CD14-positive monocyte (primary cell): ENCODE measurements at places on chromosomes 4 and X.

GRCh38 chrX:10045327-10046000 is 78.3 kb downstream of the CLDN34 start:
- DNase-seq, result no peak

DNA sequence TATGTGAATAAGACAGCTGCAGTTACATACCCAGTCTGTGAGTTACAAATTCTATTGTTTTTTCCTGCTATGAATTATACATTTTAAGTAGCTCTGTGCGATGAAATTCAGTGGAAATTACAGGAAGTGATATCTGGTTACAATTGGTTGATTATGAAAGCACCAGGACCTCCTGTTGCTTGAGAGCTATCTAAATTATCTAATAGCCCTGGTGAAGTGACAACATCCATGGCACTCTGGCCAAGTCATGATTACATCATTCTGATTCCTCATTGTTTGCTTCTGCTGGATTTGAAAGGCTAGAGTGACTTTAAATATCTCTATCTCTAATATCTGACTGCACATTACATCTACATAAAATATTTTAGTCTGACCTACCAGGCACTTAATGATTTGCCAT is 515.0 kb downstream of the CFAP47 start:
- DNase-seq, result no peak

GRCh38 chr4:10063544-10064300 is 42.4 kb upstream of the SLC2A9 start:
- DNase-seq, result peak; percentile 81

DNA sequence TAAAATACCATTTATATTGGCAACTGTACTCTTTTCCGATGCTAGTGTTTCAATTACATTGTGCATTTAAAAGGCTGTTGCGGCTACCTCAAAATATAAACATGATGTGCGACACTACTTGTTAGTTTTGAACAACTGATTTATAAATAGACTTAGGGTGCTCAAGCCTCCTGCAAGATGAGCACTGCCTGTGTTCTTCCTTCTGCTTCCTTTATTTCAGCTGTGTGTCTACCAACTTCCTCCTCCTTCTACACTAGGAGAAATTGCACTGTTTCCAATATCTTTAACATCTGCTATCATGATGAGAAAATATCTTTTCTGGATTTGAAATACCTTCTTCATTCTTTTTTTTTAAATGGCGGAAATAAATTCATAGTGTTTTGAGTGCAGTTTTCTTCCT is 24.0 kb downstream of the TET2 start:
- peak; percentile 43 for DNase-seq

DNA sequence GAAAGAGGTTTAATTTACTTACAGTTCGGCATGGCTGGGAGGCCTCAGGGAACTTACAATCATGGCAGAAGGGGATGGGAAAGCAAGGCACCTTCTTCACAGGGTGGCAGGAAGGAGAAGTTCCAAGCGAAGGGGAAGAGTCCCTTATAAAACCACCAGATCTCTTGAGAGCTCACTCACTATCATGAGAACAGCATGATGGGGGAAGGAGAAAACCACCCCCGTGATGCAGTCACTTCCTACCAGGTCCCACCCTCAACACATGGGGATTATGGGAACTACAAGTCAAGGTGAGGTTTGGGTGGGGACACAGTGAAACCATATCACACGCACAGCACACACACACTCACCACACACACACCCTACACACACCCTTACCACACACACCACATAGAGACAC is 104.3 kb downstream of the DCTD start:
- peak; percentile 19 for DNase-seq

GRCh38 chrX:111442791-111443190 is 30.8 kb upstream of the DCX start:
- DNase-seq, result no peak

- no peak for DNase-seq
Observed at GRCh38 chr4:132934911-132935310, 214.2 kb upstream of the PCDH10 start.

DNA sequence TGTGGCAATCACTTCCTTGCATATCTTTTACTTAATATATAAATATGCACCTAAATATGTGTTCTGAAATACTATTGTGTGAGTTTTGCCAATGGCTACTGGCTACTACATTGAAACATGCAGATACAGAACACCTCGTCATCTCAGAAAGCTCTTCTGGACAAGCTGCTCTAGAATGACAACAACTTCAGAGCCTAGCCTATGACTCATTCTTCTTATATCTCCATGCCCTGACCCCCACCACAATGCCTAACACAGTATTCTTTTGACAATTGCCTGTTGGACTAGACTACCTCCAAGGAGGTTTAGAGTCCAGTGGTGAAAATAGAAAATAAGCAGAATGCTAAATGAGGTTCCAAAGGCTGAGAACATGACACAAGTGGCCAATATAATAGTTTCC is 17.6 kb upstream of the DMP1 start:
- DNase-seq, result no peak

GRCh38 chr4:67158666-67159065 is 386.6 kb downstream of the CENPC start:
- no peak for DNase-seq
